ENCODE measurements at places on chromosomes 13 and 19.

GRCh38 chr19:4557144-4557970 lies 2.1 kb downstream of the SEMA6B start:
- no peak for DNase-seq

DNA sequence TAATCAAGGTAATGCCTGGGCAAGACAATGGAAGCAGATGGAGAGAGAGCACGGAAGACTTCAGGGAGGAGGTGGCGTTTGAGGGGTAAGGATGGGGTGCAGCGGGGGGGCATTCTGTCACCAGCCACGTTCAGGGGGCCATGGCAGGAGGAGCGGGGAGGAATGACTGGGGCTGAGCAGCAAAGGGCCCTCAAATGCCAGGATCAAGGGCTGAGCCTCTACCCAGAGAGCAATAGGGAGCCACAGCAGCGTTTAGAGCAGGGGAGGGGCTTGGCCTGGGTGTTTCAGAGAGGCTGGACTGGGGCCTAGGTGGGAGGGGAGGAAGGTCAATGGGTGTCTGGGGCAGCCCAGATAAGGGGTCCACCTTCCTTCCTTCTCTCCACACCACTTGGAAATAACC lies 44.3 kb downstream of the CELF5 start:
- no peak for DNase-seq

DNA sequence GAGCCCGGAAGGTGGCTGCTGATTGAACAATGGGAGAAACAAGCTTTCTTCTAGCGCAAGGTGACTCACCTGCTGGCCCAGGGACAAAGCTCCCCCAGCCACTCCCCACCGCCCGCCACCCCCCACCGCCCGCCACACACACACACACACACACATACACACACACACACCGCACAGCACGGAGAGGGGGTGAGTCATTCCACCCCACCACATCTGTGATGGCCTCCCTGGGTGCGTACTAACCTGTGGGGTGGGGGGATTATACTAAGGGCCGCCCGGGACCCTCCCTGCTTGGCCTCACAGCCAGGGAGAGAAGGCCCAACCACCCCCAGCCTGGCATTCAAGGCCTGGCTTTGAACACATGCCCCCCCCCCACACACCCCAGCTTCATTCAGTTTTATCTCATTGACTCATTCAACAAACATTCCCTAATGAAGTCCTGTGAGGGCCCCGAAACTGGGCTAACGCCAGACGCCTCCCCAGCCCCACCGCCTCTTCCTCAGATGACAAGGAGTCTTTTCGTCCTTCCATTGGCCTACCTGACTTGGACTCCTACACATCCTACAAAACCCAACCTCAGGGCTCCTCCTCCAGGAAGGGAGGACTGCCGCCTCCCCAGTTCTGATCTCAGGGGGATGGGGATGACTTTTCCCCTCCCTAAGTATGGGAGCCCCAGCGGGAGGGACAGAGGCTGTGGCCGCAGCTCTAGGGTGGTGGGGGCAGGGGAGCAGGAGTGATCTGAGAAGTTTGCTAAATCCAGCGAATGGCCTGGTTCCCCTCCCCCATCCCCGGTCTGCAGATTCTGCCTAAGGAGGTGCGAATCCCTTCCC lies 5.8 kb upstream of the ONECUT3 start:
- DNase-seq: no peak

GRCh38 chr13:39494006-39494405 lies 109.0 kb downstream of the LHFPL6 start:
- DNase-seq: no peak

DNA sequence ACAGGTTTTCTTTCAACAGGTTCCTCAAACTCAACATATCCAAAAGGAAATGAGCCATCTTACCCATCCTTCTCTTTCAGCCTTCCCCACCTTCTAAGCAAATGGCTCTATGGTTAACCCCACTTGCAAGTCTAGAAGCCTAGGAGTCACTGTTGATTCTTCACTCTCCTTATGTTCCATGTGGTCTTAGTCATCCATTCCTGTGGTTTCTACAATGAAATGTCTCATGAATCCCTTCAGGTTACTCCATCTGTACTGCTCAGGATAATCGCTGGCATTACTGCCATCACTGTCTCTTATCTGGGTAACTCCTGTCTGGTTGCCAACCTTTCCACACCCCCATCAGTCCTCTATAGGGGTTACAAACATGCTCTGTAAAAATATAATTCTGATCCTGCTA lies 381.3 kb downstream of the ENOX1 start:
- no peak for DNase-seq

- DNase-seq: peak; percentile 24
Measured at GRCh38 chr13:99228737-99229691, 28.4 kb downstream of the UBAC2 start.

GRCh38 chr13:75763512-75763911 lies 127.4 kb downstream of the LMO7 start:
- no peak for DNase-seq

- DNase-seq: no peak
Measured at GRCh38 chr13:74450964-74451363, 316.8 kb upstream of the KLF12 start.

DNA sequence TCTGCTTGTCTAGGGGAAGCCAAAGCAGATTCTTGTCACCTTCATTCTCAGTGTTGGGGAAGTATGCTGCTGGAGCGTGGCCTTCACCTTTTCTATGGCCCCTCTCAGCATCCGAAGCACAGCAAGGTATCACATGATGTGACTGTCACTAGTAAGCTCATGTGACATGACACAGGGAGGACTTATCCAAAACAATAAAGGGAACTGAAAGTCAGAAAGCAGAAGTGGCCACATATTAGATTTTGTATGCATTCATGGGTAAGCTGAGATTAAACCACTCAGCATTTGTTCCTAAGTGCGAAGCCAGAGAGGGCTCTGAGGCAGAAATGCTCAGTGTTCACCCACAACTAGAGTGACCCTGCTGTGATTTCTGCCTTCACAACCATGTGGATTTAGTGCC lies 72.8 kb upstream of the PCDH8 start:
- DNase-seq: no peak

DNA sequence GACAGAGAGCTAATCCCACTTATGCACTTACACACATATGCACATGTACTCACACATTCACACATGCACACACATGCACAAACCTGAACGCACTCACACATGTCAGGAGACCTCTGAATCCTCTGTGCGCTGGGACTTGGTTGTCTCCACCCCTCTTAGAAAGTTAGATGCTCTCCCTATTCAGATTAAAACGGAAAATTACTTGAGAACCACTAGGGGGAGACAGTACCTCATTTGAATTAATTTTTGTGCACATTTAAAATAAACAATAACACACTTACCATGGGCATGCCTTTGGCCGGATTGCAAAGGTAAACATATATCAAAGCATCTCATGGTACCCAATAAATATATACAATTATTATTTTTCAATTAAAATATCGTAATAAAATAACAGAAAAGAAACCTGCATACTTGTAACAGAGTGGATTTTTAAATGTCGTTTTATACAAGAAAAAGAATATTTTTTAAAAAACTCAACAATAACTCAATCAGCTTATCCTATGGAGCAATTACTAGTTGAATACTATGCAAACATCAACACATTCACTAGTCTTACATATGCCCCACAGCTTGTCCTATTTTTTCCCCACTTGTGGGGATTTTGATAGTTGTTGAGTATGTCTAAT lies 9.5 kb upstream of the LILRB4 start:
- no peak for DNase-seq

DNA sequence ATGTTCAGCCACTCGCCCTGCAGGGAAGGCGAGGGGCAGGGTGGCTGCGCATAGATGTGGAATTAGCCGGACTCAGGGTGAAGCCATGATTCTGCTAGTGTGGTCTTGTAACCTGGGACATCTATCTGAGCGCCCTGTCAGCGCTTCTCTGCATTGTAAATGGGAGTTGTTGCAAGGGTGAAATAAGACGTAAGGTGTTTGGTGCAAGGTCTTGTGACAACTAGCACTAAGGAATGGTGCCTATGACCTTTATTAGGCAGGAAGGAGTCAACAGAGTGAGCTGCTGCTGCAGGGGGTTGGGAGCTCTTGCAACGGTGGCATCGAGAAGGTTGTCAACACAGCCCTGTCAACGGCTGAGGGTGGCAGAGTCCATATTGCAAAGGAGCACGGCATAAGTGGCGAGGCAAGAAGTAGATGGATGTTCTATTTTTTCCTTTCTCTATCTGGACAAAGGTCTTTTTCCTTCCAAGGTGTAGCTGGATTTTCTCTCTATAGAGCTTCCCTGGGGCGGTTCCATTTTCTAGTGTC lies 49.3 kb downstream of the IRS2 start:
- DNase-seq: no peak

- no peak for DNase-seq
Measured at GRCh38 chr19:2678044-2678671, 24.3 kb downstream of the GNG7 start.

DNA sequence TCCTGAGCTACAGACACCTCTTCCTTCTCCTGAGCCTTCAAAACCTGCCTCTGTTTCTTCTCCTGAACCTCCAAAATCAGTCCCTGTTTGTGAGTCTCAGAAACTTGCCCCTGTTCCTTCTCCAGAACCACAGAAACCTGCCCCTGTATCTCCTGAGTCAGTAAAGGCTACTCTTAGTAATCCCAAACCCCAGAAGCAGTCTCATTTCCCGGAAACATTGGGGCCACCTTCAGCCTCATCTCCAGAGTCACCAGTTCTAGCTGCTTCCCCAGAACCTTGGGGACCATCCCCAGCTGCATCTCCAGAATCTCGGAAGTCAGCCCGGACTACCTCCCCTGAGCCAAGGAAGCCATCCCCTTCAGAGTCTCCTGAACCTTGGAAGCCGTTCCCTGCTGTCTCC lies 10.0 kb downstream of the CHAMP1 start:
- no peak for DNase-seq

DNA sequence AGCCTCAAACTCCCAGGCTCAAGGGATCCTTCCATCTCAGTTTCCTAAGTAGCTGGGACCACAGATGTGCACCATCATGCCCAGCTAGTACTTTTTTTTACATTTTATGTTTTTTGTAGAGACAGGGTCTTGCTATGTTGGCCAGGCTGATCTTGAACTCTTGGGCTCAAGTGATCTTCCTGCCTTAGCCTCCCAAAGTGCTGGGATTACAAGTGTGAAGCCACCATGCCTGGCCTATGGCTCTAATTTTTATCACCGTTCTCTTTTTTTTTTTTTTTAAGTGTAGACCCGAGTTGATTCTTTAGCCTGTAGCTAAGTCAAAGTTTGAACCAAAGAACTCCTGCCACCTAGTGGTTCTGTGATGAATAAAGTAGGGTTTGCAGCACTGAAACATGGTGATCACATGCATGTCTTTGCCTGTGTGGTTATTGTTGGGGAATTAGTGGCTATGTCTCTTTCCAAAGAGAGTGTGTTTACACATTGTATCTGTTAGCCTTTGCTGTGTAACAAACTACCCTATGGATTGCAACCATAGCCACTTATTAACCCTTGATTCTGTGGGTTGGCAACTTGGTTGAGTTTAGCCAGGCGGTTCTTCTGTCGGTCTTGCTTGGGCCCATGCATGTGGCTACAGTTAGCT lies 11.6 kb downstream of the NFILZ start:
- peak; percentile 35 for DNase-seq

DNA sequence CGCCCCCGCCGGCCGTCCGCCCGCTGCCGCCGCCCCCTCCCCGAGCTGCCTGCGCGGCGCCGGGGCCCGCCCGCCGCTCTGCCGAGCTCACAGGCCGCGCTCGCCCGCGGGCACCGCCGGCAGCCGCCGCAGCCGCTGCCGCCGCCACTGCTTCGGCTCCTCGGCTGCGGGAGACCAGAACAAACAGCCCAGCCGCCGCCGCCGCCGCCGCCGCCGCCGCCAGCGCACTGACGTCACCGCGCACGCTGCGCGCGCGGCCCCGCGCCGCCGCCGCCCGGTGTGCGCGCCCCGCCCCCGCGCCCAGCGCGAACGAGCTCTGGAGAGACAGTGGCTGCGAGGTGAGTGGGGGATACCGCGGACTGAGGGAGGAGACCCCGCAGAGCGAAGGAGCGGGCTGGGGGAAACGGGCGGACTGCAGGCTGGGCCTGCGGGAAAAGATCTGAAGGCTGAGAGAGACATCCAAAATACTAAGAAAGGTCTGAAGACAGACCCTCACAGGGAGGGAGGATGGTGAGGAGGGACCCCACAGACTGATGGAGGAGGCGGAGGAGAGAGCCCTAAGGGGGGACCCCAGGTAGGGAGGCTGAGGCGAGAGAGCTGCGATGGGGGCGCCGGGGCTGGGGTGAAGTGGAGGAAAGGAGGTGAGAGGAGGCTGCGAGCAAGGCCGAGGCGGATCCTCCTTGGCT lies at the start of gene BRD4:
TSS of gene BRD4 (minus strand) at position 229 of the 686 bp plus-strand sequence. CDS start 59,440 bp downstream, outside the sequence.
- DNase-seq: no peak

DNA sequence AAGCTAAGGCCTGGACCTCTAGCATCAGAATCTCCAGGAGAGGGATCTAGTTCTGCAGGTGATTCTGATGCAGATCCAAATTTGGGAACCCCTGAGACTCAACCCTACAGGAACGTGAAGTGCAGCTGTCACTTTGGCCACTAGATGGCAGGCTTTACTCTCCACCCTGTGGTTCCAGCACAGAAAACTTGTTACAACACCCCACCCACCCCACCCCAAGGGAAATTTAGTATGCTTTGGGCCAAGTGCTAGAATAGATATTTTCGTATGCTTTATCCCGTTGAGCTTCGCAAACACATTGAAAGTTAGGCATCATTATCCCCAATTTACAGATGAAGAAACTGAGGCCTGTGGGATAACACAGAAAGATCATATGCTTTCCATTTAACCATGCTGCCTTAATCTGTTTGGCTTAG lies 232.0 kb downstream of the B3GLCT start:
- no peak for DNase-seq

- DNase-seq: no peak
Measured at GRCh38 chr13:78598966-78599644, 4.2 kb downstream of the POU4F1 start.

GRCh38 chr13:68214691-68215415 lies 984.7 kb upstream of the PCDH9 start:
- DNase-seq: no peak

DNA sequence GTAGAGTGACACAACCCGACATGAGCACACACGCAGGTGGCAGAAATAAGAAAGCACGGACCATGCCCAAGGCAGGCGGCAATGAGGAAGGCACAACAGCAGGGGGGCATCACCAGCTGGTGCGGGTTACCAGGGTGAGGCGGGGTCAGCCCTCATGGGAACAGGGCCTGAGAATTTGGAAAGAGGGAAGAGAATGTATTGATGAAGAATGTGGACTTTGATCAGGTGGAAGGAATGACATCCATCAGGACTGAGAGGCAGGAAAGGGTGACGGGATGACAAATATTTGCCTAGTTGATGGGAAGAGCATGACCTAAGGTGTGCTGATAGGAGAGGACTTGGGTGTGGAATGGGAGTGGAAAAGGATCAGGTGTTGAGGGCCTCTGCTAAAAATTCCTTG lies 177.5 kb downstream of the ABCC4 start:
- DNase-seq: no peak

- DNase-seq: no peak
Measured at GRCh38 chr13:41649659-41650058, 192.3 kb downstream of the RGCC start.

- DNase-seq: no peak
Measured at GRCh38 chr13:34637636-34638035, 304.4 kb upstream of the NBEA start.

GRCh38 chr19:17873786-17874757 lies 2.3 kb downstream of the SLC5A5 start:
- DNase-seq: no peak

- DNase-seq: no peak
Measured at GRCh38 chr13:109088624-109088917, 459.2 kb downstream of the MYO16 start.

Data from amniotic stem cell (primary cell).